Fibroblast of villous mesenchyme (primary cell): ENCODE measurements at places on chromosomes 11 and 22. TPM values are rescaled to one million over a fixed set of nuclear protein-coding genes. Genes with fewer than 3 reads are reported as not detected.

Gene MFNG
- under 0.01 TPM in 1 of 2 replicates, not detected in the other for total RNA-seq

Gene PYGM
- 0.64 and 1.7 TPM in 2 replicates for total RNA-seq

Gene SLC22A6
- not detected in 2 replicates for total RNA-seq

Gene ACTN3
- total RNA-seq: under 0.01 TPM in 1 of 2 replicates, not detected in the other

DNA sequence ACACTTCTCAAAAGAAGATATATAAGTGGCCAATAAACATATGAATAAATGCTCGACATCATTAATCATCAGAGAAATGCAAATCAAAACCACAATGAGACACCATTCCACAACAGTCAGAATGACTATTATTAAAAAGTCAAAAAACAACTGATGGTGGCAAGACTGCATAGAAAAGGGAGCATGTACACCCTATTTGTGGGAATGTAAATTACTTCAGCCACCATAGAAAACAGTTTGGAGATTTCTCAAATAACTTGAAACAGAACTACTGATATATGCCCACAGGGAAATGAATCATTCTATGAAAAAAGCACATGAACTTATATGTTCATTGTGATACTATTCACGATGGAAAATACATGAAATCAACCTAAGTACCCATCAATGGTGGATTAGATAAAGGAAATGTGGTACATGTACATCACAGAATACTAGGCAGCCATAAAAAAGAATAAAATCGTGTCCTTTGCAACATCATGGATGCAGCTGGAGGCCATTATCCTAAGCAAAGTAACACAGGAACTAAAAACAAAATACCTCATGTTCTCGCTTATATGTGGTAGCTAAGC, 42.4 kb downstream of the GLYATL2 start:
- no peak for DNase-seq

DNA sequence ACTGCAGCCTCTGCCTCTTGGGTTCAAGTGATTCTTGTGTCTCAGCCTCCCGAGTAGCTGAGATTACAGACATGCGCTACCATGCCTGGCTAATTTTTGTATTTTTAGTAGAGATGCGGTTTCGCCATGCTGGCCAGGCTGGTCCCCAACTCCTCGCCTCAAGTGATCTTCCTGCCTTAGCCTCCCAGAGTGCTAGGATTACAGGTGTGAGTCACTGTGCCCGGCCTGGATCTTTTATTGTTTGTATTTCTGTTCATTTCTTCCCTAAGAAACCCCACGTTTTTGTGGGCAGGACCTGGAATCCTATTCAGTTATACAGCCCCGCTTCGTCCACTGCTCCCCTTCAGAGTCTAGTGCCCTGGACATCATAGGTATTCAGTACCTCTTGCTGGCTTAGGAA, 28.7 kb downstream of the ZBTB16 start:
- no peak for DNase-seq

- DNase-seq: peak; percentile 88
Observed at GRCh38 chr22:24325105-24325757, 54.6 kb downstream of the SPECC1L start.

DNA sequence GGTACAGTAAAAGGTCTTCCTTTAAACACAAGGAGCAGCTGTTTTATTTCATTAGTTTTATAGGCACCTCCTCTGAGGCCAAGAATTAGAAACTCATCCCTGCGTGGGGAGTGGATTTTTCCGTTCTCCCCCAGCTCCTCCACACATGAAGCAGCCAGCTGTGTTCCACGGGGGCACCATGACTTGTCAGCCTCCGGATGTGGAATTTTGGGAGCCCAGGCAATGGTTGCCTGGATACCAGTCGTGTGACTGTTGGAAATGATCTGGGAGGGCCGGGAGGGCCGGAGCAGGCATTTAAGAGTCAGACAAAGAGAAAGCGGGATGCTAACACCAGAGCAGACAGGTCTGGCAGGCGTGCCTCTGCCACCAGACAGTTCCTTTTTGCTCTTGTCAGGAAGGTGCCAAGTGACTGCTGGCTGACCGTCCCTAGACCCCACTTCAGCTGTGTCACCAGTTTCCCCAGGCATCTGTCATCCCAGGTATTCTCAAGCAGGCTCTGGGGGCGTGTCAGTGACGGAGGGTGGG, 15.9 kb upstream of the CDC42EP2 start:
- DNase-seq: peak; percentile 99

DNA sequence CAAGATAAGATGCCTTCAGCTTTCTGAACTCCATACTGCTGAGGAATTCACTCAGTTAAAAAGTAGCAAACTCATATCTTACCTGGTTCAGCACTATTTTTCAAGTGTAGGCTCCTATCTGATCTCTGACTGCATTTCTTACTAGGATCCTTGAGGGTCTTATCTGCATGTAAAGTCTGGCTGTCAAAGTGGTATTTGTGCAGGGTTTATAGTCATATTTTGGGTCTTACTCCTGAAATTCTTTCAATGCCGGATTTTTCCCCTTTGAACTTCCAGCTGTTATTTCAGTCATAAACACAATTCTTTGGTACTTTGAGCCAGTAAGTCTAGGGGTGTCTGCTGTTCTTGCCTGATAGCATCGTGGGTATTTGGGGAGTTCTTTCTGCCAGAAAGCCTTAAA, 25.3 kb upstream of the NOX4 start:
- no peak for DNase-seq

DNA sequence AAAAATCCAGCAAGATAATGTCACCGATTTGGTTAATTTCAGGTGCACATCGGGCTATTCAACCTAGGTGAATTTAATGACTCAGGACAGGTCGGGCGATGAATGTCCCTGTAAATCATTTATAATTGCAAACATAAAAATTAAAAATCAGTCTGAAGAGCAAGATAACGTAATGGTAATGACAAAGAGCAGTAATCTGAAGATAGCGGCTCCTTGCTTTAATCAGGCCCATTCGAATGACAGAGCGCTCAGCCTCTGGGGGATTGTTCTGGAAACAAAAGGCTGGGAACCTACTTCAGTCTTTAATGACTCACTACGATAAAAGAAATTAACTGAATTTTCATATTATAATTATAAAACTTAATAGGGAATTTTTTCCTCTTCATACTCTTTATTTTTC, 61.3 kb downstream of the RCN1 start:
- no peak for DNase-seq
